ENCODE measurements at places on chromosomes 2 and 18. TPM values are rescaled to one million over a fixed set of nuclear protein-coding genes. Genes with fewer than 3 reads are reported as not detected.

The ABCG5 gene
- polyA plus RNA-seq, result 0.05 TPM

DNA sequence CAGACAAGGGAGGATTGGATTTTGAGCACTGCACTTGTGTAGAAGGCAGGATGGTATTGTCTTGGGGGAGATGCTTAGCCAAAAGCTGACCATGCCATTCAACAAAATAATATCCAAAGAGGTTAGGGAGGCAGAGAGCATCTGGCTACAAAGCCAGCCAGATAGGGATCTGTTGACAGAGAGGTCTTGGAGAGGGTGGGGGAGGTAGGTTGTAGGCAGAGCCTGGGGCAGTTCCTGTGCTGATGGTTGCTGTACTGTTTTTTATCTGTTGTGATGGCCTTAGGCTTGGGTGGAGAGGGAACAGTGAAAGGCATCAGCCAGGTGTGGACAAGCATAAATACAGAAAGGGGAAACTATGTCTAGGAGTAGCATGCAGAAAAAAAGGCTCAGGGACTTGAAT is 100.9 kb downstream of the AQP4 start:
- no peak for DNase-seq

The KIF1A gene
- 3.6 TPM for polyA plus RNA-seq

DNA sequence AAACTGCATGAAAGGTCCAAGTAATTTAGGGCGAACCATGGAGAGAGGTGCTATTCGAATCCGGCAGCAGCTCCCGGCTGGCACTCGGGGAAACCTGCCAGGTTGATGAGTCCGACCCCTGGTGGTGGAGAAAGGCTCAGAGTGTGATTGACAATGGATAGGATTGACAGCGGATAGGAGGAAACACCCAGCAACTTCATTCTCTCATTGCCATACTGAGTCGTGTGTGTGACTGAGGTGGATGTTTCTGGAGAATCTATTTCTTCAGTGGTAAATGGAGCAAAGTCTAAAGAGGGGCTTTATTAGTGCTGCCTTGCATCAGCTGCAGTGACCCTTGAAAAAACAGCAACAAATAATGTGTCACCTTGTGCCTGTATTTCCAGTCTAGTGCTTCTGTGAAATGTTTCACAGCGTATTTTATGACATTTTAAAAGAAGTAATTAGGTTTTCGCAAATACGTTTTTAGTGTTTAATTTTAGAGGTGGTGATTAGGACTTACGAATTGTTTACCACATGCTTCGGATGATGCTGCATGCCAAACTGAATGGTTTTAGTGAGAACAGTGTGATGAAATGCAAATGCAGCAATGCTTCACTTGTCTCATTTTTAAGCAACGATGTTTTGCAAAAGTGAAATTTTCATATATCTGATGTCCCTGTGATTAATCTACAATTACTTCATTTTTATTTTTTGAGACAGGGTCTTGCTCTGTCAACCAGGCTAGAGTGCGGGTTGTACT is 102.0 kb downstream of the DCDC2C start:
- DNase-seq, result no peak

DNA sequence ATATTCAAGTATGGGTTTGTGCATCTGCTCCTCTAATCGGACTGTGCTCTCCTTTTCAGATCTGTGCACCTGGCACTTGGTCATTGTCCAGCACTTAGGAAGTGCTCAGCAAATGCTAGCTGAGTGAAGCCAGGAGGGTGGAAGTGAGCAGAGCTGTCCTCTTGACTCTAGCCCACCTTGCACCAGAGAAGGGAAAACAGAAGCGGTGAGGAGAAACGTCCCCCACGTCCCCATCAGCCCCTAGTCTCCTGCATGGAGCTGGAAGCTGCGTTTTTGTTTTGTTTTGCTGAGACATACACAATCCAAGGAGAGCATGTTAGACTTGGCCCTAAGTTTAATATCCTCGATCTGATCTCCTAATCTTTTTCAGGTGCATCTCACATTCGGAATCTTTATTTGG is 73.6 kb downstream of the EN1 start:
- no peak for DNase-seq

DNA sequence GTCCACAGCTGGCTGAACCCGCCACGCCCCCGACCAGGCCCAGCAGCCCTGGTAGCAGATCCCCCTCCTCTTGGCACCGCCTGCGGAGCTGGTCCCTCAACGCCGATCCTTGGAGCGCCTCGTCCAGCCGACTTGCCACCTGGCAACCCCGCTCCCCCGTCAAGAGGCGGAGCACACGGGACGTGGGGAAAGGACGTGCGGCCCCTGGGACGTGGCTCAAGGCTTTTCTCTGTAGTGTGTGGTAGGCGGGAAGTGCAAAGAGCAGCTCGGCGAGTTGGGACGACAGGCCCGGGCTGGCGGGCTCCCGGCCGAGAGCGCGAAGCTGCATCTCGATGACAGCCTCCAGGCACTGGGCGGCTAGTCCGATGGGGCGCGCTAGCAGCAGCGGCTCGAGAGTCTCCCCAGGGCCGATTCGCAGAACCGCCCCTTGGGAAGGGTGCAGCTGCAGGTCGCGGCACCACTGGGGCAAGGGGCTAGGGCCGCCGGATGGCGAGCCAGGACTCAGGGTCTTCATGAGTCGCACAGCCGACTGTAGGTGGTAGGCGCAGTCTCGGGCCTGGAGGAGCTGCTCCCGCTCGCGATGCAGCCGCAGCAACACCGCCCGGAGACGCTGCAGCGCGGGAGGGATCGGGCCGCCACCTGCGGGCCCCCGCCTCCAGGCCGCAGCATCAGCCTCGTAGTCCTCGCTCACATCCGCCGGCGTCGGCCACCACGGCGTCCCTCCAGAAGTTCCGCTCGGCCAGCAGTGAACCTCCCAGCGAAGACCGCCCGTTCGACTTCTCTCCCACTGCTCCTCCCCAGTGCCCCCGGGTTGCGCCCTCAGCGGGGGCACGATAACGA is 617 bp downstream of the CCDC142 start:
- no peak for DNase-seq

GRCh38 chr2:97931118-97931857 is 64.5 kb downstream of the TMEM131 start:
- DNase-seq, result no peak

DNA sequence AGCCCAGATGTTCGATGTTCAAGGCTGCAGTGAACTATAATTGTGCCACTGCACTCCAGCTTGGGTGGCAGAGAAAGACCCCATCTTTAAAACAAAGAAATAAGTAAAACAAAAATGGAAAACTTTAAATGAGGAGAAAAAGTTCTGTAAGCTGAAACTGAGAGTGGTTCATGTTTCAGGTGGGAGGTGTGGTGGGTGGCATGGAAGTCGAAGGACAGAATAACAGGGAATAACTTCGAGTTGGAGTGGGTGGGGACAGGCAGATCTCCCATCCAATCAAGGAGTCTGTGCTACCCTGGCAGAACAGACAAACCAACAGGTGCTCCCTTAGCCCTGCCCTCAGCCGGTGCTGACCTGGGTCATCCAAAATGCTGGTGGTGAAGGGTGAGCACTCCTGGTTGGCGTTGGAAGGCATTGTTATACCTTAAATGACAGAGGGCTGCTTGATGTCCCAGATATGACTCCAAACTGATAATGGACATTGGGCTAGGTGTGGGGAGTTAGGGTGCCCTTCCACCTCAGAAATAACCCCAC is 328.4 kb downstream of the DYSF start:
- DNase-seq, result no peak

The C1GALT1C1L gene
- polyA plus RNA-seq, result 1.0 TPM

The DYTN gene
- not detected for polyA plus RNA-seq

The ABCG8 gene
- polyA plus RNA-seq, result 0.09 TPM

The KLHL41 gene
- 4,199 TPM for polyA plus RNA-seq

DNA sequence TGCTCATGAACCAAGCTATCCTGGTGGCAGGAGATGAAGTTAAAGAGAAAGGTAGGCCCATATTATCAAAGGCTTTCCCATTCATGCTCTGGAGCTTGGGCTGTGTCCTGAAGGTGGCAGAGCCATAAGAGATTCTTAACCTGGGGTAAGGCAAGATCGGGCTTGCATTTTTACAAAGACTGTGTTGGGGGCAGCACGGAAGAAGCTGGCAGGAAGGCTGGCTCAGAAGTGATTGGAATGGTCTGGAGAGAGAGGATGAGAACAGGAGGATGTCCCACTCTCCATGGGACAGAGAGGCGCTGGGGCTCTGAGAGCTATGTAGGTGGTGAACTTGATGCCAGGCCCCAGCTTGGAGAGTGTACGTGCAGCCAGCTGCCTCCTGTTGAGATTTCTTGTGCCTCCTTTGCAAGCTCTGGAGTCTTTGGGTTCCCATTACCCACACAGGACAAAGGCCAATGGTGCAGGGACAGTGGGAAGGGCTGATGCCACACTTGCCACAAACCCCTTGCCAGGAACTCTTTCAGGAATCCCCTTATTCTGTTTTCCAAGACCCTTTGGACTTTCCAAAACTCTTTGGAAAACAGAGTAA is 40.6 kb upstream of the FZD5 start:
- DNase-seq, result no peak

GRCh38 chr18:11146947-11147345 is 2.4 kb downstream of the PIEZO2 start:
- no peak for DNase-seq

DNA sequence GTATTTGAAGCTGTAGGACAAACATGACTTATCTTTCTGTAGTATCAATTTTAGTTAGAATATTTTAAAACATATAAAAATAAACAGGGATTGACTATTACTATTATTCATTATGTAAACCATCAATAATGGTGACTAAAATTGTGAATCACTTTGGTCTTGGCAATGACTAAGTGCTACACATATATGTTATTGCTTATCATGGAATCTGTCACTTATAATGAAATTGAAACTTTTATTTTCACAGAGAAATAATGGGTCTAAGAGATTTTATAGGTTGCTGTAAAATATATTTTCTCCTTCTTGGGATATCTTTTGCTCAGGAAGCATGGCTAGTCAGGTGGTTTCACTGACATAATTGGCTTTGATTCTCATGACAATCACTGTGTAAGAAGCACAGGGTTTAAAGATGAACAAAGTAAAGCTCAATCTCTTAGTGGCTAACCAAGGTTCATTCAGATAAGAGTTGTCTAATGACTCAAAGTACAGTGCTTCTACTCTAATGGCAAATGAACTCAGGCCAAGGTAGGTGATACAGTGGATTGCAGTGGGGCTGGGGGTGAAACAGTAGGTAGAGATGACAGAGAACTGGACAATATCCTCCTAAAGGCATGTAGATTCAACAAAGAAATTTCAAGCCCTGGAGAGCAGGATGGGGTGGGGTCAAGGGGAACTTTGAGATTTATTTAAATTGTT is 98.6 kb upstream of the FANCL start:
- DNase-seq, result no peak

DNA sequence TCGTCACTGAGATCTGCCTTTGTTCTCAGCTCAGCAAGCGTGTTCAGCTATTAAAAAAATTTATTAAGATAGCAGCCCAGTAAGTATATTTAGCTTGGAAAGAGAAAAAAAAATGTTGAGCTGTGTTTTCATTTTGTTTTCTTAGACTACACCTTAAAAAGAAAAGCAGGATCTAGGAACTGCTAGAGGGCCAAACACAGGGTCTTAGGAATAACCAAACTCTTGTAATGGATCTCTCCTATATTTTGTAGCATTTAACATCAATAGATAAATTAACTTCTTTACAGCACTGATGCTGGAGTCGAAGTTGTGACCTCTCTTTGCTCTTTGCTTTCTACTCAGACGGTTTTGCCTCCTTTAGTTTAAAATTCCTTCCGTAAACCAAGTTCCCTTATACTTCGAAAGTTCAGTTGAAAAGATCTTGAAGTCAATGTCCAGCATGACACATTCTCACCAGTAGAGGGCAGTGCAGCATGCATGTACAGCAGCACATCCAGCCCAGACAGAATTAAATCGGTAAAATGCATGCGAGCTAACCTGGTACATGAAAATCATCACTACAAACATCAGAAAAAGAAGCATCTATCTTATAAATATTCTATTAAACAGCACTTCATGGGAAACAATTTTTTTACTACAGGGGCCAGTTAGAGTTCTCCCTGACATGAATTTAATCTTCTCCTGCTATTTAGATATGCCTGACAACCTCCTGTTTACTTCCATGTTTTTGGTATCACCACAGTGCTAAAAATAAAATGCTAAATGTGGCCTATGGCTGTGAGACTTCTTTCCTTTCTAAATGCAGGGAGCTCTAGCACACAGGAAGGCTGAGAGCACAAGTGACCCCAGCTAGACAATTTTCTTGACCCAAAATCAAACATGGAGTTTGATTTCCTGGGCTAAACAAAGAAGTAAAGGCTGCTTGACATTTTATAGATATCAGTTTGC is 48.2 kb upstream of the MAP3K20 start:
- DNase-seq, result peak; percentile 88

The POTEC gene
- polyA plus RNA-seq, result not detected

GRCh38 chr2:134594399-134594798 is 124.4 kb downstream of the TMEM163 start:
- no peak for DNase-seq

The ZNF892 gene
- 2.0 TPM for polyA plus RNA-seq

The ITGA4 gene
- 20.5 TPM for polyA plus RNA-seq

GRCh38 chr2:173692068-173692467 is 273.1 kb downstream of the SP3 start:
- no peak for DNase-seq

DNA sequence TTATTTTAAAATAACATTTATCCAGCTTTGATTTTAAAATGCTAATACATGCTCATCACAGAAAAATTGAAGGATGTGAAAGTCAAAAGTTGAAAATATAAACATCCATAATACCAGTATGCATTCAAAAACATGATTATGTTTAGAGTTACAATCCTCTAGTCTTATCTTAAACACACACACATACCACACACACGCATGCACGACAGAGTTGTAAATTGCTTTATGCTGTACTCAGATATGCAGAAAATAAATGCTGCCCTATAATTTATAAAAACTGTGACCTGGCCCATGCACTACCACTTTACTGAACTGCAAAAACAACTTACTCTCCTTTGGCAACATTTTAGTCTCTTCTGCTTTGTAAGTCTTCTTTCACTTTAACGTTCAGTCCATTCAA is 793.0 kb upstream of the FANCL start:
- no peak for DNase-seq

The TEKT4 gene
- polyA plus RNA-seq, result not detected

DNA sequence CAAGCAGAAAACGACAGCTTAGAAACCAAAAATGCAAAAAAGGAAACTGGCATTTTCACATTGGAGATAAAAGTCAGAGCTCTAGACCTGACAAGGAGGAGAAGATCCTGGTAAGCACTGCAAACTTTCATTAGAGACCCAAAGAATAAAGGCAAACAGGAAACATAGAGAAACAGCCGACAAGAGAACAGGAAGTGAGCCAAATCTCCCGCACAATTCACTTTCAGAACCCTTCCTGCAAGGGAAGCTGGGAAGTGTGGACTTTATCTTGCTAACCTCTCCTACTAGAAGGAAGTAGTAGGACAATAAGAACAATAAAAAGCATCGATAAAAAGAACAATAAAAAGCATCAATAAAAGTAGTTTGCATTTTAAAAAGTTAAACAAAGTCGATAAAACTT is 417.8 kb upstream of the SPHKAP start:
- DNase-seq, result no peak

DNA sequence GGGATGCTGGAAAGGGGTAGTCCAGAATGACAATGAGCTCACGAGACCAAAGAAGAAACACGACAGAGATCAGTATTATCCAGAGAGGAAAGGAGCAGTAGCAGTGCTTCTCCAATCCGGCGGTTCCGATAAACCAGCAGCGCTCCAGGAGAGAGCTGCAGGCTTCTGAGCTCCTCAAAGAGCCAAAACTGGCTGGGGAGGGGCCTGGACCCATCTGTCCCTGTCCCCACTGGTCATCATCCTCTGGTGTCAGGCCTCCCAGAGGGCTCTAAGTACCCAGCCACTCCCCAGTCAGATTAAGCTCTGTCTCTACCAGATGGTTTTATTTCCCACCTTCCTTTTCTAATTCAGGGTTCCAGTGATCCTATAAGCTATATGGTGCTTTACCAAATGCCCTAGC is 23.2 kb downstream of the DNAJC27 start:
- no peak for DNase-seq

The OBSL1 gene
- polyA plus RNA-seq, result 138 TPM

The MLPH gene
- polyA plus RNA-seq, result 1.0 TPM

The SNED1 gene
- 3.6 TPM for polyA plus RNA-seq
